NCI-H510A (cell line): ENCODE measurements at places on chromosomes 1 and 21.

DNA sequence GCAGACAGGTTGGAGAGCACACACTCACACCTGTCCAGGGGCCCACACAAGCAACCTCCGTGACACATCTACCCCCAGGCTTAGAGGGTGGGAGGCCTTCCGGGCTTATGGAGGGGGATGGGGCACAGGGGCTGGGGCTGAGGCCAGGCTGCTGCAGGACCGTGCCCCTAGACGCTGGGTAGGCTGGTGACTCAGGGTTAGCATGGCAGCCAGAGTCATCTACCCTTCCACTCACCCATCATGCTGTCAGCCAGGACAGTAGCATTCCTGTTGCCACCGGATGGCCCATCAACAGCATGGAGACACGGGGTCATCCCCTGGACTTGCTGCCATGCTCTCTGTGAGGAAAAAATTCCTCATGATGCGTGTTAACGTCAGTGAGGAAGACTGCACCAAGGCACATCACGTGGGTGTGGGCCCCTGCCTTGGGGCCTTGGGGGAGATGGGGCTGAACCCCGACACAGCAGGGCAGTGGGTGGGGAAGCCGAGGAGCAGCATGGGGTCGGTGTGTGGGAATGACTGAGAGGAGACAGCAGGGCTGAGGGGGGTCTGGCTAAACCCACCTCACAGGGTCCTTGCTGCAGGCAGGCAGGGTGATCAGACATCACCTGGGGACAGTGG, 52.8 kb downstream of the WNT9A start:
- DNase-seq: no peak

GRCh38 chr21:25881524-25882376, 147.0 kb downstream of the GABPA start:
- no peak for DNase-seq

GRCh38 chr1:11333631-11334030, 60.6 kb downstream of the UBIAD1 start:
- no peak for DNase-seq

DNA sequence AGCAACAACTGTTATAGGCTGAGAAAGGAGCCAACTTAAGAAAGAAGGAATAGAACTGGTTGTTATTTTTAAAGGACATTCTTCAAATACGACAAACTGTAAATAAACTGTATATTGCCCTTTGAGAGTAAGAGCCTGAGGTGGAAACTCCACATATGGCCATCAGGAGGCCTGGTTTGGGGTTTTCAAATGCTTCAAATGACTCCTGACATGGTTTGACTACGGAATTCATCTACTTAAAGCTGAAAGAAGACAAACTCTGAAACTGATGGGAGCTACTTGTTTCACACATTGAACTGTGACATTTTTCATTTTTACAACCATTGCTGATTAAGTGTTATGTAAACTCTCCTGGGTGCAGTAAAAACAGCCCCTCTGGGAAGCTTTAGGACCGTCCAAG, 59.8 kb downstream of the NGF start:
- DNase-seq: no peak

- DNase-seq: no peak
These were observed 1.0 kb upstream of the AK4 start for GRCh38 chr1:65146908-65147423.

- no peak for DNase-seq
These were observed 24.8 kb downstream of the ST6GALNAC5 start for GRCh38 chr1:76891931-76892622.

GRCh38 chr1:75554870-75555269, 56.0 kb downstream of the SLC44A5 start:
- no peak for DNase-seq

DNA sequence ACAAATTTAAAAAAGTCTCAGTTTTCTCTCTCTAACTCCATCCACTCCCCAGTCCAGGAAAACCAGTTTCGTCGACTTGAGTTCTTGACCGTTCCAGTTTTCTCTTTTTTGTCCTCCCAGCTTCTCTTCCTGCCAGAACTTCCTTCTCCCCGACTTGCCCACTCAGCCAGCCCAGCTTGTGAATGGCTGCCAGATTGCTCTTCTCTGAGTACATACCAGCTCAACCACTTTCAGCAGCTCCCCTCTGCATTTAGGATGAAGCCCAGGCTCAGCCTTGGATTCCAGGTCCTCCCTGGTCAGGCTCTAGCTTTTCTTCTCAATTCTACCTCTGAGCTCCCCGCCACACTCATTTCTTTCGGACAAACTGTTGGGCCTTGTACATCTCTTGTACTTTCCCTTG, 1.4 kb downstream of the DIO1 start:
- DNase-seq: no peak

GRCh38 chr1:28113242-28113572, 24.8 kb upstream of the EYA3 start:
- no peak for DNase-seq

DNA sequence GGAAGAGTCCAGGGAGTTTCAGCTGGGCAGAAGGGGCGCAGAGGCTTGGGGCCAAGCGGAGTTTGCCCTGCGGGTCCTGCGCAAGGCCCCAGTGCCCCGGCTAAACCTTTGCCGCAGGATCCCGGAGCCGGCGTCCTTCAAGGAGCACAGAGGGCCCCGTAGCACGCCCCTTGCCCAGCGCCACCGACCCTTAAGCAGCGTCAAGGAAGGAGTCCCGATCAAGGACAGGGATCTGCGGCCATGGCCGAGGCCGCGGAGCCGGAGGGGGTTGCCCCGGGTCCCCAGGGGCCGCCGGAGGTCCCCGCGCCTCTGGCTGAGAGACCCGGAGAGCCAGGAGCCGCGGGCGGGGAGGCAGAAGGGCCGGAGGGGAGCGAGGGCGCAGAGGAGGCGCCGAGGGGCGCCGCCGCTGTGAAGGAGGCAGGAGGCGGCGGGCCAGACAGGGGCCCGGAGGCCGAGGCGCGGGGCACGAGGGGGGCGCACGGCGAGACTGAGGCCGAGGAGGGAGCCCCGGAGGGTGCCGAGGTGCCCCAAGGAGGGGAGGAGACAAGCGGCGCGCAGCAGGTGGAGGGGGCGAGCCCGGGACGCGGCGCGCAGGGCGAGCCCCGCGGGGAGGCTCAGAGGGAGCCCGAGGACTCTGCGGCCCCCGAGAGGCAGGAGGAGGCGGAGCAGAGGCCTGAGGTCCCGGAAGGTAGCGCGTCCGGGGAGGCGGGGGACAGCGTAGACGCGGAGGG, 520 bp downstream of the CLIC6 start:
- DNase-seq: no peak

DNA sequence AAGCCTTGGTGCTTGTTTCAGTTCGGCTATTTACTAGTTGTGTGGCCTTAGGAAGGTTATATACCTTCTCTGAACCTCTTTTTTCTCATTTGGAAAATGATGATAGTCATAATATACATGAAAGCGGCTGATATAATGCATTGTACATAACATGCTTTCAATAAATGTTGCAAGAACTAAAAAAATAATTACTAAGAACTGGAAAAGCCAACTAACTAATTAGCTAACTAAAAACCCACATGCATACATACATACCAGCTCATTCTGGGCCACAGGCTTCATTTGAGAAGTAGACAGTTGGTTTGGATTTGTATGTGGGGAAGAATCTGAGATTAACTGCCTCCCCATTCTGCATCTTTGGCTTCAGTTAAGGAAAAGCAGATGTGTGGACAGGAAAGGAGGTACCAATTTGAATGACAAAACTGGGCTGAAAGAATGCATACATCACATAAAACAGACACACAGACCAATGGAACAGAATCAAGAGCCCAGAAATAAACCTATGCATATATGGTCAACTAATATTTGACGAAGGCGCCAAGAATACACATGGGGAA, 217.9 kb downstream of the TM2D1 start:
- DNase-seq: no peak

DNA sequence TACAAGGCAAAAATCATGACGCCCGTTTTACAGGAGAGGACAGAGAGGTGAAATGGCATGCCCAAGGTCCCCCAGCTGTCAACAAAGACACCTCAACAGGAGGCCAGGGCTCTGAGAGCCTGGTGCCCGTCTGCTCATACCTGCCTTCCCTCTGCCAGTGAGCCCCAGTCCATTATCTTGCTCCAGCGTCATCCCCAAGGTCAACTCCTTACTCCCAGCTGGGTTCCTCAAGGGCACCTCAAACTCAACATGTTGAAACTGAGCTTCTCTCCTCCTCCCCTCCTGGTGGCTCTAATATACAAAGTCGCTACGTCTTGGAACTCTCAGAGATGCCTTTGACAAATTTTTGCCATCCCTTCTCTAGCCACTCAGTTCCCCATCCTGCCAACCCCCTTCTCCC, 3.2 kb downstream of the PBXIP1 start:
- DNase-seq: no peak

DNA sequence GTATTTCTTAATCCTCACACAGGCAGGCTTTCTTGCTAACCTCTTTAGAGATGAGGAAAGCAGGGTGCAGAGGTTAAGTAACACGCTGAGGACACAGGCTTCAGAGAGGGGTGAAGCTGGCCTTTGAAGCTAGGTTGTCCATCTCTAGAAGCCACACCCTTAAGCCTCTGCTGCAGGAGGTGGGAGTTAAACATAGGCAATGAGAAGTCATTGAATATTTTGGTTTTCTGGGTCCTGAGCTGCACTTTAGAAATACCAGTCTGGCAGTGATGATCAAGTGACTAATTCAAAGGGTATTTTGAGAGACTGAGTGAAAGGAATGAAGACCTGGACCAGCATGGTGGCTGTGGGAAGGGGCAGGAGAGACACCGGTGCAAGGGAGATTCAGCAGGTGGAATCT, 9.9 kb downstream of the KCNJ15 start:
- DNase-seq: no peak

- DNase-seq: no peak
These were observed 26.5 kb downstream of the LRRN2 start for GRCh38 chr1:204659056-204659455.

DNA sequence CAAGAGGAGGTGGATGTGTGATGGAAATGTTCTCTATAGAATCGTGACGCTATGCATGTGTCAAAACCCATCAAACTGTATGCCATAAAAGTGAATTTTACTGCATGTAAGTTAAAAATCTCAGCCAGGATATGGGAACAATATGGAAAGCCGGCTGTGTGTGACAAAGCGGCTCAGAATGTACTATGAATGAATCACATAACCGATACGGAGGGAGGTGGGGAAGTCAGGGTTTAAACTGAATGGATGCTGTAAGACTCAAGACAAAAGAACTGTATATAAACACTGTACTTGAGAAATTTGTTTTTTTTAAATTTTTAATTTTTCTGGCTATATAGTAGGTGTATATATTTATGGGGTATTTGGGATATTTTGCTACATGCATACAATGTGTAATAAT, 111.6 kb upstream of the PDE4B start:
- DNase-seq: no peak
